Ascending aorta (tissue), 2 donors: ENCODE measurements at places on chromosomes 2 and 18.

DNA sequence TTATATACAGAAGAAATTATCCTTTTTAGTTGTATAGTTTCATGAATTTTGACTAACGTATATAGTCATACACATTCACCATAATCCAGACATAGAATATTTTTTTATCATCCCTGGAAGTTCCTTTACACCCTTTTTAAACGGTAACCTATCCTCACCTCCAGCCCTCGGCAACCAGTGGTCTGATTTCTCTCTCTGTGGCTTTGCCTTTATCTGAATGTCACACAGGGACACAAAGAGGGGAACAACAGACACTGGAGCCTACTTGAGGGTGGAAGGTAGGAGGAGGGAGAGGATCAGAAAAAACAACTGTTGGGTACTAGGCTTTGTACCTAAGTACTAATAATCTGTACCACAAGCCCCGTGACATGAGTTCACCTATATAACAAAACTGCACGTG is 191.9 kb downstream of the MC4R start:
- DNase-seq, result no peak

DNA sequence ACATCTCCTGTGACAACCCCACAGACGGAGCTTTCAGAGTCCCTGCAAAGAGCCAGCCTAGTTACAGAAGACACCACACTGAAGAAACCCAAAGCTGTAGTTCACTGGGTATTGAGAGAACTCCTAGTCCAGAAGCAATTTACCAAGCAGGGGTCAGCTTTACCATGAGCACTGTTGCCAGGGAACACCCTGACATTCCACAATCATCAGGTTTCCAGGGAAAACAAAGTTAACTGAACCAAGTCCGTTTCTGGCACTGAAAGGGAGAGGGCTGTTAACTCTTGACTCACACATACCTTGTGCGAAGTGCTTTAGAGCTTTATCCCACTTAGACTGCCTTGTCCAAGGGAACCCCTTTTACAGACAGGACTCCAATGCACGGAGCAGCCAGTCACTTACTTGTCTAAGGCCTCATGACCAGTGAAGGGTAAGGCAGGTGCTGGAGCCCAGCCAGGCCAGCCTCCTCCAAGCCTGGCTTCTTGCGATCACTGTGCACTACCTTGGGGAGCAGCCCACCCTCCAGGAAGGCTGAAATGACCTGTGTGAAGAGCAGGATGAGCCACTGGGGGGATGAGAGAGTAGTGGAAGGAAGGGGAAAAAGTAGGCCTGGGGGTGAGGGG is 53.9 kb downstream of the REEP1 start:
- DNase-seq, result no peak

GRCh38 chr2:64003239-64003638 is 16.0 kb downstream of the VPS54 start:
- DNase-seq, result no peak

DNA sequence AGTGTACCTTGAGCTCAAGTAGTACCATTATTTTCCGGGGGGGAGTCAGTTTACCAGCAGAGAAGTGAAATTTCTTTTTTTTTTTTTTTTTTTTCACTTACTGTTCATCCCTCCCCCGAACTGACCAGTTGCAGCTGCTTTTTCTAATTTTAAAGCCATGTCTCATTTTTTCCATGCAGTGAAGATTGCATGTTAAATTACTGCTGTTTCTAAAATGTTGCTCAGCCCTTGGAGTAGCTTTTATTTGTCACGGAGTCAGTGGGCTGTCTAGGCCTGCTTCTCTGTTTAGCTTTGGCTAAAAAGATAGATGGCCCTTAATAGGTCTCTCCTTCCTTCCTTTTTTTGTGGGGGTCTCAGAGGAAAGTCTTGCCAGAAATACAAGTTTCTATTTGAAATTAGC is 70.2 kb downstream of the NGEF start:
- DNase-seq, result no peak

- DNase-seq, result no peak
Measured at GRCh38 chr2:182818925-182819324, 47.5 kb downstream of the FRZB start.

DNA sequence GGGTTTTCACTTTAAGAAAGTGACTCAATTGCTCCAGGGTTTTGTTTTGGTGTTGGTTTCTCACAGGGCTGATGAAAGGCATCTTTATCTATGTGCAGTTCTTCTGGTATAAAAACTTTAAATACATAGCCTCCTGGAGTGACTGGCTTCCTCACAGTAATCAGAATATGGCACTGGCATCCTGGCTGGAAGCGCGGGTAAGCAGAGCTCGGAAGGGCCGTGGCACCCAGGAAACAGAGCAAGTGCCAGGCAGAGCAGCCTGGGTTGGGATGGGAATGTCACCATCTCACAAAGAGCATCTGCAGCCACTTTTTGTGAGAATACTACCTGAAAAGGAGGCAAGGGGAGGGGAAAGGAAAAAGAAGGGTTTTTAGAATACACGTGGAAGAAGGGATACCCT is 534.7 kb downstream of the PLCL1 start:
- DNase-seq, result no peak

DNA sequence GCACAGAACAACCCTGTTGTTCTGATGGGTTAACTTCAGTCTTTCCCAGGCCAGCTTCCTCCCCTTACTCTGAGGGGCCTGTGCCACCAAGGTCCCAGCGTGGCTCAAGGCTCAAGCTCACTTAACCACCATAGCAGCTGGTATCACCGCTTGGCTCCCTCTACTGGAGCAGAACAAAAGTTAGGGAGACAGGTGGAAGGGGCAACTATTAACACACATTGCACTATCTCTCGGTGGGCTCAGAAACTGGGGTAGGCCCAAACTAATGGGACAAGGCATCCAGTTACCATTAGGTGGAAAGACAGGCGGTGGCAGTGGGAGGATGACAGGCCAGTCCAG is 88.7 kb upstream of the ATL2 start:
- DNase-seq, result no peak

DNA sequence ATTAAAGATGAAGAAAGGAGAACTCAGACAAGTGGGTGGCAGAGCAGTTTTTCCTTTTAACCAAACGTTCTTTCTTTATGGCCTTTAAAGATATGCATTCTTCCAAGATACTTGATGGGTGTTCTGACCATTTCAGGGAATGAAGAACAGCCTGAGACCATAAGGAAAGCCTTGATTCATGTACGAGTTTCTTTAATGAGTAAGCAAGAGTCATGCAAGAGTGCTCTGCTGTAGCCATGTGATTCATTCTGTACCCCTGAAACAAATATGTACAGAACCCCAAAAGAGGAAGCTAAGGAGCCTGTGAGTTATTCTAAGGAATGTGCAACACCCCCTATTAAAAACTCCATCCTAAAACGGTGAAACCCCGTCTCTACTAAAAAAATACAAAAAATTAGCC is 372.8 kb downstream of the MTX2 start:
- no peak for DNase-seq

DNA sequence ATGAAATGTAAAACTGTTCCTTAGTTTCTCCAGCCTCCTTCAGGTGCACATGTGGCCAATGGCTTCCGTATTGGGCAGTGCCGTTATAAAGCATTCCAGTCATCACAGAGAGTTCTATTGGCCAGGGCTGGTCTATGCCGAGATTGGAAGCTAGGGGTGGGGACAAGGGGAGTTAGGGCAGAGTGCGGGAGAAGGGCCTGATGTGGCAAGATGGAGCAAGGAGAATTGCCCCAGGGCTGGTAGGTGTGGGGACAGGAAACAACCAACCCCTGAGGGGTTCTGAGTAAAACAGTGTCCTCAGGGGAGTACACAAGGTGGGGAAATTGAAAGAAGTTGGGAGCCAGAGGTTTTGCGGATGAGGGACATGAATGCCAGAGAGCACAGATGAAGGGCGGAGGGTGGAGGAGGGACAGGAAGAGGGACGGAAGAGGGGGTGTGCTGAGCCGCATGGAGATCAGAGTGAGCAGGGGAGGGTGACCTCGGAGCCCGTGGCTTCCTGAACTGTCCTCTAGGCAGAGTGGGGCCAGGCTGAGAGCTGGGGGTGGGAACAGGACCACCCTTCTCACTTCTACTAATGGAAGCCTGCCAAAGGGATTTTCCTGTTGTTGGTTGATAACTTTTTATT is 9.1 kb upstream of the ATP6V1C2 start:
- DNase-seq, result no peak

DNA sequence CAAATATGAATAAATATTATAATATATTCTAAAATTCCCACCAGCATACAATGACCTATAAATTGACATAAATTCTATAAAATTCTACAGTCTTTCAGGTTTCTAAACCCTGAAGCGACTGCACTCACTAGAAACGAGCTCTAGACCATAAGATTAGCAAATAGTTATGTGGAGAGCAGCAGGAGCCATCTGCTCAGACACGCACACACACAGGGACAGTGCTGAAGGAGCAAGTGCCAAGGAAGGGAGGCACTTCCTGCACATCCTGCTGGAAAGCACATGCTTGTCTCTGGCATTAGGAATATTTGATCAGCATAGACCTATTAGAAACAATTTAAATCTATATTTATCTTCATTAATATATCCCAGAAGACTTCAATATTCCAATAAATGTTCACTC is 713.9 kb upstream of the CDH2 start:
- no peak for DNase-seq

DNA sequence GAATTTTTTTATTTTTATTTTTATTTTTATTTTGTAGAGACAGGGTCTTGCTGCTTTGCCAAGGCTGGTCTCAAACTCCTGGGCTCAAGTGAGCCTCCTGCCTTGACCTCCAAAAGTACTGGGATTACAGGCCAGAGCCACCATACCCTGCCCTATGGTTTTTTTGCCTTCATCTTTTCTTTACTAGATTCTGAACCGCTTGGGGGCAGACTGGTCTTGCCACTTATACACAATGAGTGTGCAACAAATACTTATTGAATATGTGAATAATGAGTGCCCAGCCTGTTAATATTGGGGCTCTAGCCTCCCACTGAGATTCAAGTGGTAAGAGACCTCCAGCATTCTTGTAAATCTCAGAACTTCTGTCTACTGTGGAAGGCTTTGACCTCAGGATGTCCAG is 3.9 kb downstream of the NCK2 start:
- DNase-seq, result no peak
